Activated CD4-positive, alpha-beta T cell treated with anti-CD3 and anti-CD28 coated beads, Interleukin-2, amount 10 ng/mL, durations not matched to agents 7 days and 5 days (primary cell): ENCODE measurements at places on chromosomes 3 and 15. TPM values are rescaled to one million over a fixed set of nuclear protein-coding genes. Genes with fewer than 3 reads are reported as not detected.

The ACKR4 gene
- 0.10 TPM for total RNA-seq

The PSTPIP1 gene
- 176 TPM for total RNA-seq

The GPR62 gene
- total RNA-seq: not detected

The ERC2 gene
- total RNA-seq: not detected

The GMPS gene
- total RNA-seq: 99.2 TPM
